CD4-positive, CD25-positive, alpha-beta regulatory T cell (primary cell): ENCODE measurements at places on chromosomes 2 and 18. TPM values are rescaled to one million over a fixed set of nuclear protein-coding genes. Genes with fewer than 3 reads are reported as not detected.
A peak's percentile ranks its signal among the peaks of the same experiment; 100 is the strongest.

- peak overlapping the region; percentile 39 for H3K27ac ChIP-seq
- DNase-seq = no peak
- peak overlapping the region; percentile 49 for H3K4me3 ChIP-seq
- H3K4me1 ChIP-seq = peaks cover 80% of the 10 kb centered on the region
- H3K36me3 ChIP-seq = no peaks in the 10 kb centered on the region
- H3K27me3 ChIP-seq = no peaks in the 10 kb centered on the region
Observed at GRCh38 chr2:74843433-74843832, 9.5 kb downstream of the HK2 start.

DNA sequence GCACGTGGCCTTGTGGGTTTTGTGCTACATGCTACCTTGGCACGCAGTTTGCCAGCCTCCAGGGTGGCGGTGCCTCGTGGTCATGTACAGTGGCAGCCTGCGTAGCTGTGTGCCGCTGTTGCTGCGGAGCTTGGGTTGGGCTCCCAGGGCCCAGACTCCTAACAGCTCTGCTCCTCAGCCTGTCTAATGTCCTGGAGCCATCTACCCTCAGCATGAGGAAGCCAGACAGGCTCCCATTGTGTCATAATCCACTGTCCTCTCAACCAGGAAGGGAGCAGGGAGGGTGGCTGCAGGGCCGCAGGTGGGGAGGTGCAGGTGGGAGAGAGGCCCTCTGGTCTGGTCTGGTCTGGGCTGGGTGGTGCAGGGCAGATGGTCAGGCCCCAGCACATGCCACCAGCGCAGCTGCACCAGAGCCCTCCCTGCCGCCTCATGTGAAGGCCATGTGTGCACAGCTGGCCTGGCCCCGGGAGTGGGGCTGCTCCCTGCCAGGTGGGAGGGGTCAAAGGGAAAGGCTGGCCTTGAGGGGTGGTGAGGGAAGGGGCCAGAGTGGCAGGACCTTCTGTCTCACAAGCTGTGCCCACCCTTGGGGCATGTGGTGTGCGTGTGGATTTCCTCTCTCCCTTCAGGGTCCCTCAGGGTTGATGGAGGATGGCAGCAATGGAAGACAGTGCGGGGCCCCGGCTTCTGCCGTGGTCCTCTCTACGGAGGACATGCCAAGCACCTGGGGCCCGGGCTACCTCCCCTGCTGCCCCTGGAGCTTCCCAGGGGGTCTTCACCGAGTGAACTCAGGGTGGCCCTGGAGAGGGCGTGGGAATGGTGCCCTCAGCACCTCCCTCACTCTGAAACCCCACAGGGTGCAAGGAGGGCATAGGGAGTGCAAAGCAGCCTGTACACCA lies 4.8 kb downstream of the ATOH8 start:
- H3K27ac ChIP-seq = no peak overlapping the region
- H3K27me3 ChIP-seq = no peaks in the 10 kb centered on the region
- no peaks in the 10 kb centered on the region for H3K36me3 ChIP-seq
- H3K4me1 ChIP-seq = peaks cover 24% of the 10 kb centered on the region
- DNase-seq = no peak

GRCh38 chr18:25133879-25134278 lies 218.1 kb downstream of the ZNF521 start:
- no peak overlapping the region for H3K4me3 ChIP-seq
- no peaks in the 10 kb centered on the region for H3K4me1 ChIP-seq
- no peaks in the 10 kb centered on the region for H3K36me3 ChIP-seq
- DNase-seq = no peak
- H3K27me3 ChIP-seq = no peaks in the 10 kb centered on the region

DNA sequence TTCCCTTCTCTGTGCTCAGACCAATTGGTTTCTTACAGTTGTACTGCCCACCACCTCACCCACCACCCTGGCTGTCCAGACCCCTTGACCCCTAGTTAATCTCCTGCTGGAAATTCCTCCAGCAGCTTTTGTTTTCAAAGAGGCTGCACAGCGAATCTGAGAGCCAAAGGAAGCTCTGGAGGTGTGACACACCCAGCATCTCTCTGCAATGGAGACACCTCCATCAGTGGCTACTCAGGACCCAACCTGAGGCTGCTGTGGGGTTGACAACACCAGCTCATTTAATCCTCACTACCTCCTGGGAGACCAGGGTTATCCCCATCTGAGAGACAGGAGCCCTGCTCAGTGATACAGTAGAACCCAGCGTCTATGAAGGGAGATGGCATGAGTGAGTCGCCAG lies 86.4 kb downstream of the BIN1 start:
- DNase-seq = no peak
- H3K4me3 ChIP-seq = no peak overlapping the region
- H3K4me1 ChIP-seq = peaks cover 4% of the 10 kb centered on the region
- no peaks in the 10 kb centered on the region for H3K36me3 ChIP-seq
- no peak overlapping the region for H3K27ac ChIP-seq

DNA sequence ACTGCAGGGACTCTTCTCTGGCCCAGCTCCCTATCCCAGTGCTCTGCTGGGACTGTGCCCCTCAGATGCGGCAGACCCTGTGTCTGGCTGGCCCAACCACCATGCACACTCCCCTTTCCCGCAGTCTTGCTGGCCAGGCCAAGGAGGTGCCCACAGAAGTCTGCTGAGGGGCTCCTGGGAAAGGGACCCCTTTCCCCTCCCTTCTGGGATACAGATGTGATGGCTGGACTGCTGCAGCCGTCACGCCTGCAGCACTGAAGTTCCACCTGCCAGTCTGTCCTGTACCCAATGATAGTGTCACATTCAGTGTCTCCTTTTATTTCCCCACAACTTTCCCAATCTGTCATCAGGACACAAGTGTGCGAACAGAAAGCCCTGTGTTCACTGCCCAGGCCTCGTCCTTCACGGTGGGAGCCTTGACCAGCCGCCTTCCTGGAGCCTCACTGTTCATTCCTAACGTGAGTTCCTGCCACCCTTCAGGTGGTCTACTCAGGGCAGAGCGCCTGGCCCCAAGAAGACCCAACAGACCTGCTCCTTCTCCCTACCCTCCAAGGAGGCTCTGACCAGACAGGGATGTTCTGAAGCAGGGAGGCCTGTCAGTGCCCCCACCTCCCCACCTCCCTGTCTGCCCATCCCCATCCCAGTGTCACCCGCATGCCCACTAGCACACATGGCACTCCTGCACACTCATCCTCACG lies 47.1 kb downstream of the ANKMY1 start:
- H3K27ac ChIP-seq = no peak overlapping the region
- no peaks in the 10 kb centered on the region for H3K36me3 ChIP-seq
- peaks cover 14% of the 10 kb centered on the region for H3K4me1 ChIP-seq
- H3K4me3 ChIP-seq = no peak overlapping the region

DNA sequence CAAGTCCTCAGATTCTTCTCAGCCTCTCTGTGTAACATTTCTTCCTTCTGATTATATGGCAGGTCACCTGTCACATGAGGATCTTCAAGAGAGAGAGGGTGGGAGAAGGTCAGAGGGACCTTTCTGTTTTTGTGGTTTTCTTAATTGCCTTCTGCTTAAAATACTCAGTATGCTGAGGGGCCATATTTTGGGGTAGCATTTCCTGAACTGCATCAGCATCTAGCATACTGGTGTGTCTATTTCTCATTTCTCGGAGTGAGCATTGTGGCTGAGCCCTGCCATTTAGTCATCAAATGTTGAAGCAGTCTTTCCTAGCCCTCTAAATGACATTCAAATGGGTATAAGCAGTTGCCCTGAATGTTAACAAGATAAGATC lies 162.7 kb downstream of the MYO3B start:
- no peak overlapping the region for H3K4me3 ChIP-seq
- H3K27me3 ChIP-seq = peaks cover 5% of the 10 kb centered on the region
- no peak overlapping the region for H3K27ac ChIP-seq
- no peaks in the 10 kb centered on the region for H3K4me1 ChIP-seq

- H3K36me3 ChIP-seq = no peaks in the 10 kb centered on the region
- H3K4me1 ChIP-seq = no peaks in the 10 kb centered on the region
- DNase-seq = no peak
Observed at GRCh38 chr2:237134321-237135230, 48.9 kb downstream of the COPS8 start.

DNA sequence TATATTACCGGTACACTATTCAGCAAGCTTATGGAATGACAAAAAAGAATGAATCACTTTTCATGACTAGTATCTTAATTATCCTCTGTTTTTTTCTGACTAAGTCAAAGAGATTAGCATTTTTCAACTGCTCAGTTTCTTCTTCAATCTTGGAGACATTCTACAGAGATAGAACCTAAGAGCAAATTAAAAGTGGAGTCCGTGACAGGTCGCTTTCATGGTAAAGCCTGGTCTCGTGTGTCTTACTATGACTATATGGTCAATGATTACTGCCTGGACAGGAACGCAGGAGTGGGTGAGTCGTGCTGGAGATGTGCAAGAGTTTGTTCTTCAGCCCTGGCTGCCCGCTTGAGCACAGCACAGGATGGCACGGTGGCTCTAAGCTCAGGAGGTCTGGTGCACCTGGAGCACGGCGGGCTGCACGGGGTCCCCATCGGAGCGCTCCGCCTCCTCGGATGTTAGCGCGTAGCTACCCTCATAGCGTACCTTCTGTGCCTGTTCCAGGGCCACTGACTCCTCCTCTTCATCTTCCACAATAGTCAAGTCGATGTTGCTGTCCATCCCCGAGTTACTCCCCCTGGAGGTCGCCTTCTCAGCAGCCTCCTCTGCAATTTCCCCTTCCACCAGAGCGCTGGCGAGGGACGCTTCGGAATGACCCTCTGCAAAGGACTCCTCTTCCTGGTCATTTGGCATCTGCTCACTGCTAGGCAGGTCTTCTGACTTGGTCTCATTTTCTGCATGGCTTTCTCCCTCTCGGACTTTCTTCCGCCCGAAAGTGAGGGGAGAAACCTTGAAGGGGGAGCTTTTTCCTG lies 11.1 kb downstream of the CAVIN2 start:
- no peaks in the 10 kb centered on the region for H3K4me1 ChIP-seq
- H3K4me3 ChIP-seq = no peak overlapping the region
- no peaks in the 10 kb centered on the region for H3K36me3 ChIP-seq
- no peak for DNase-seq

DNA sequence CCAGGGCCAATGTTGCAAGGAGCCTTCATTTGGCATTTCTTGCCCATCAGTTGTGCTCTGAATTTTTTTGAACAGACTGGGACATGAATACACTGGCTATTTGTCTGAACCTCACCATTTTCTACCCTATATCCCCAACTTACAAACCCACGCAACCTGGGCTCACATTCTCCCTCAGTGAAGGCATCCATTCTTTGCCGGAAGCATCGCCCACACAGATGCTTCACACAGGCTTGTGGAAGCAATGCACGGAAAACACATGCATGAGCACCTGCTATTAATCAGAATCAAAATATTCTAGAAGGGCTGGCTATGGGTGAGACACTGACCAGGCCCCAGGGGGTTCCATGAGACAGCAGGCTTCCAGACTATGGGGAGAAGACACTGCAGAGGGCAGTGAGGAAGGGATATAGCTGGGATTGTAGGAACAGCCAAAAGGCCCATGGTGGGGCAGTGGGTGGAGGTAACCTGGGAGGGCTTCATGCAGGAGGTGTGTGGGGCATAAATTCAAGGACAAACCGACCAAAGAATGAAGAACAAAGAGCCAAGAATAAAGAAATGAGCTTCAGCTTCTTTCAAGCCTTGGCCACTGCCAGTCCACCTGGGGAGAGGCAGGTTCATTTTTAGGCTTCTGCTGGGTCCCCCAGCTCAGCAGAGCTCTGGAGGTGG lies 261.5 kb downstream of the CELF4 start:
- H3K4me3 ChIP-seq = no peak overlapping the region
- H3K4me1 ChIP-seq = no peaks in the 10 kb centered on the region
- H3K27ac ChIP-seq = no peak overlapping the region

DNA sequence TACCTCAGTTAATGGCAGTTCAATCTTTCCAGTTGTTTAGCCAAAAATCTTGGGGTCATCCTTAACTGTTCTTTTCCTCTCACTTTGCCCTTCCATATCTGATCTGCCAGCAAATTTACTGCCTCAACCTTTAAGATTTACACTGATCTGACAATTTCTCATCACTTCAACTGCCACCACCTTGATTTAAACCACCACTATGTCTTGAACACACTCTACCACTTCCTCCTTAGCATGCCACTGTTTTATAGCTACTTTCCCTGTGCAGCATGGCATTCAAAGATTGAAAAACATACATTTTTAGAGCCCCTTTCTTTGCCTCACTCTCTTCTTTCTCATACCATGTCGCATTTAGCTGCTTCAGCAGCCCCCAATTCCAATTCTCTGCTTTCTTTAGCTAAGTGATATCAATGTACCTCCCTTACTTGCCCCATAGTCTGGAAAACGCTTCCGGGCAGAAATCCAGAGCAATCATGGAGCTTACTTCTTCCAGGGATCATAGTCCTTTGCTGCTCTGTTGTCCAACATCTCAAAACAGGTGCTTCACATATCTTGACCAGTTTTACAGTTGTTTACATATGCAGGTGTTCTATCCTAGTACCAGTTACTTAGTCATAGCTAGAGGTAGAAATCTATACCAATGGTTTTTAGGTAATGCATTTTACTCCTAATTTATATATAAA lies 10.9 kb downstream of the PGAP1 start:
- DNase-seq = no peak
- peaks cover 12% of the 10 kb centered on the region for H3K4me1 ChIP-seq
- H3K36me3 ChIP-seq = peaks cover 4% of the 10 kb centered on the region
- peak overlapping the region; percentile 57 for H3K4me3 ChIP-seq
- no peaks in the 10 kb centered on the region for H3K27me3 ChIP-seq

- no peaks in the 10 kb centered on the region for H3K27me3 ChIP-seq
- H3K36me3 ChIP-seq = no peaks in the 10 kb centered on the region
- H3K27ac ChIP-seq = no peak overlapping the region
- no peaks in the 10 kb centered on the region for H3K4me1 ChIP-seq
- DNase-seq = no peak
- H3K4me3 ChIP-seq = no peak overlapping the region
Observed at GRCh38 chr2:159551806-159552205, 64.5 kb downstream of the BAZ2B start.

DNA sequence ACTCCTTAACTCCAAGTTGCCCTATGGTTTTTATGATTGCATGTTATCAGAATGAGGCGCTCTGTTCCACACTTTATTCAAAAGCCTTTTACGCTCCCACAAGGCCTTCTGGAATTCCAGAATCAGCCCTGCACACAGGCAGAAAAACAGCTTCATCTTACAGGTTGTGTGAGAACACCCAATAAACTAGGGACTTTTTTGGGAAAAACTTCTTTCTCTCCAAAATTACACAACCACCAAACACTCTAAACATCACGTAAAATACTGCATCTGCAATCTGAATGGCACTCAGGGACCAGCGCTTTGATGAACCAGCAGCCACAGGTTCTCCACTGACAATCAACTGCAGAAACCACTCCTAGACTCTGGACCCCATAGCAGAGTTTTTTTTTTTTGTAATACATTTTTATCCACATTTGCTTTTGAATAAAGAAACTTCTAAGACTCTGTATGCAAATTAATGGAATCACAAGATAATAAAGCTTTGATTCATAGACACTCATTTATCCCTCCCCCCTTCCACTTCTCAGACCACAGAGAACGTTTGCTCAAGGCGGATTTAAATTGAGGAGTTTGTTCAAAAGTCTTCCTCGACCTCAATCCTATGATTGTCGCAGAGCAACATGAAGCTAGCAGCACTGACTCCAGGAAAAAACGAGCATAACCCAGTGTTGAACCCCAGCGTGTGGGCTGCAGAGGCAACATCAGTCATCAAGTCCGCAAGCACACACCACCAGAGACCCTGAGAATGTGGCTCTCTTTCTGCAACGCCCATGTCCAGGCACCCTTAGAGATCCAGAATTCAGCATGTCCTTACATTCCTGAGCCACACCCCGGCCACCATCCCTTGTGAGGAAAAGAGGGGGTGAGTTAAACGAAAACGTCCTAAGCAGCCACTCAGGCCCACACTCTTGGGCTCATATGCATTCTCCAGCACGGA lies 116.5 kb downstream of the MBP start:
- H3K36me3 ChIP-seq = peaks cover 87% of the 10 kb centered on the region
- no peaks in the 10 kb centered on the region for H3K27me3 ChIP-seq
- no peak for DNase-seq
- no peaks in the 10 kb centered on the region for H3K4me1 ChIP-seq
- H3K4me3 ChIP-seq = no peak overlapping the region
- H3K27ac ChIP-seq = no peak overlapping the region

Gene CYS1
- total RNA-seq = not detected

Gene ACMSD
- total RNA-seq = not detected

Gene TMEM182
- total RNA-seq = 3.3 TPM
